SHP77 treated with DMSO at 0.1 percent for 48 hours (cell line): ENCODE measurements at places on chromosomes 2 and 18.

GRCh38 chr2:53527056-53527455, 240.5 kb upstream of the CHAC2 start:
- no peak for DNase-seq

GRCh38 chr2:162300266-162300665, 18.2 kb downstream of the IFIH1 start:
- no peak for DNase-seq

DNA sequence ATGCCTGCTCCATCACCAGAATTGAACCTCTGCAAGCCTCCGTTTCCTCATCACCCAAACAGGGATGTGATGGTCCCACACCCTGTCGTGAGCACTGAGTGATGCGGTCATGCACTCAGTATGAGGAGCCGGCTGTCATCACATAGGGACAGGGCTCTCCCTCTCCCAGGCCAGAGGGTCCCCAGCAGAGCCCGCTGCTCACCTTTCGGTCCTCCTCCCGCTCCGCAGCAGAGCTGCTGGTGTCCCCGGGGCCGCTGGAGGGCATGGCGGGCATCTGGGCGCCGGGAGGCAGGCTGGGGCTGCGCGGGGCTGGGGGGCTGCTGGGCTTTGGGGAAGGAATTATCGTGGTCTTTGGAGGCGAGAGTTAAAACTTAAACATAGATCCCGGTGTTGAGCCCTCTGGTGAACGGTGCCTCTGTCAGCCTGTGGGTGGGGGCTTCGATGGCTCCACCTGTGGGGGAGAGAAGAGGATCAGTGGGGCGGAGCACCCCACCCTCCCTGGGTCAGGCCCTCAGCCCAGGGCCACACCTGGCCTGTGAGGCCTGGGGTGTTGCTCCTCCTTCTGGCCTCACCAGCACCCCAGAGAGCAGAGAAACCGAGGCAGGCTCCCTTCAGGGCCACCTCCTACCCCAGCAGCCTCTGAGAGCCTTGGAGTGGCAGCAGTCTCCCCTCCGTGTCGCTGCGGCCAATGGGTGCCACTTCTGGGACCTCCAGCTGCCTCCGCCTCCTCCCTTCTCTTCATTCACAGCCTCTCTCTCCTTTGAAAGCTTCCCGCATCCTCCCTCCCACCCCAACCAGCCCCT, 27.8 kb downstream of the DNMT3A start:
- no peak for DNase-seq

GRCh38 chr2:11865378-11865777, 118.9 kb downstream of the LPIN1 start:
- no peak for DNase-seq

DNA sequence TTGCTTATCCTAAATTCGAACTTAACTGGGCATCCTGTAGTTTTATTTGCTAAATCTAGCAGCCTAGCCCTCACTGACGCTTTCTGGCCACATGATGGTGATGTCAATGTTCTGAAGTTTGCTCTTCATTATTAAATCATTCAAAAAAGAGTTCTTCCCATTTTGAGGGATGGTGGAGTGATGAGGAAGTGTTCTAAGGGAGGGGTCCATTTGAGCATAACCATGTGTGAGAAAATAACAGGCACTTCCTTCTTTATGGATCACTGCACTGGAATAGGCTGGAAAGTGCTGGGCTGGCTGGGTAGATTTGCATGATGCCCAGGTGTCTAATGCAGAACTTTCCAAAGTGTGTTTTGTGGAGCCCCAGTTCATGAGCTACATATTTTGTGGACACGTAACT, 74.2 kb downstream of the TNFRSF11A start:
- no peak for DNase-seq

DNA sequence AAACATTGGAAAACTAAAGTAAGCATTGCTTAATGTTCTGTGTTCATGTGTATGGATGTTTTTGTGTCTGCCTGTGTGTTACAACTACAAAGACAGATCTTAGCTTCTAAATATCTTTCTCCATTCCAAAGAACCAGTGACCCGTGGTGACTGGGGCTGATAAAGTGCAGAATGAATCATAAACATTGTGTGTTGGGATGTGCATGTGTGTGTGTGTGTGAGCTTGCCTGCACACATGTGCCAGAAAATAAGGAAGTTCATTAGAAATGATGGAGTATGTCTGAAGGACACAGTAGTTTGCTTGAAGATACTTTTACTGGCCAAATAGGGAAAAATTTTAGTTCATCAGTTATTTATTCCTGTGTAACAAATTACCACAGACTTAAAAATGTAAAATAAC, 756.6 kb upstream of the CELF4 start:
- no peak for DNase-seq
